ENCODE measurements at places on chromosomes 3 and 15.

DNA sequence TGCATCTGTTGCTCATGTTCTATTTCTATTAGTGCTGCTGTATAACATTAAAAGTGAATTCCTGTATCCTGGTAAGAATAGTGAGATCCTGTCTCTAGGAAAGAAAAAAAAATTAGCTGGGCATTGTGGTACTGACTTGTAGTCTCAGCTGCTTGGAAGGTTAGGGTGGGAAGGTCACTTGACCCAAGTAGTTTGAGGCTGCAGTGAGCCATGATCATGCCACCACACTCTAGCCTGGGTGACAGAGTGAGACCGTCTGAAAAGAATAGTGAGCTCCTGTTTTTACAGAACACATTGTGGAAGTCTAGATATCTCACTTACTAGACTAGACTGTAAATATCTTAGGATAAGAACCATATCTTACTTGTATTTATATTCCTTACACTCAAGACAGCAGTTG lies 4.6 kb downstream of the ATP11B start:
- DNase-seq, result no peak

DNA sequence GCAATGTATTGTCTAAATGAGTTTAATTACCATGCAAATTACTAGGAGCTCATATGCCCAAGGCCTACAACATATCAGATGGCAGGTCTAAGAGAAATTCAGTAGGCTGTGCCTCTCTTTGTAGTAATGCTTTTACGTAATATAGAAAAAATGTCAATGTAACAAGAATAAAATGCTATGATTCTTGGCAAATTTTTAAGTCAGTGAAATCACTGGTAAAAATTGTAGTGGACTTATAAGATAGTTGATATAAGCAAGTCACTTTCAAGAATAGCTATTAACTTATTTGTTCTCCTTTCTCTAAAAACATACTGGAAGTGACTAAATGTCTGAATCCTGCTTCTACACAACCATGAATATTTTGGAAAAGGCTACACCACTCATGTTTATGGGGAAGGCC lies 707.8 kb downstream of the TUSC7 start:
- DNase-seq, result no peak

DNA sequence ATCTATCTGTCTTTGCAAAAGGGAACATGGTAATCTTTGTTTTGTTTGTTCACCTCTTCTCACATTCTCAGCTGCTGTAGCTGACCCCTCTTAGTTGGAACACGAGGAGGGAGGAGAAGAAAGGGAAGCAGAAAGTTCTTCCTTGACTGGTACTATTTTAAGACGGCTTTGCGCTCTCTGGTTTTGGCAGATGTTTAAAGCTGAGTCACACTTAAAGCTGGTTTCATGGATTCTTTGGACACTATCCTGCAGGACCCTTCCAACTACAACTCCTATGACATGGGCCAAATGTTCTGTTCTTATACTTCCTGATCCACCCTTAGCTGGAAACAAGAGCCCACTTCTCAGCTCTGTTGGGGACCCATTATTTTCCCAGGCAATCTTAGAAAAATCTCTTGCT lies 40.6 kb upstream of the FXR1 start:
- no peak for DNase-seq

GRCh38 chr3:175601521-175601920 lies 742.4 kb downstream of the NAALADL2 start:
- DNase-seq, result no peak

DNA sequence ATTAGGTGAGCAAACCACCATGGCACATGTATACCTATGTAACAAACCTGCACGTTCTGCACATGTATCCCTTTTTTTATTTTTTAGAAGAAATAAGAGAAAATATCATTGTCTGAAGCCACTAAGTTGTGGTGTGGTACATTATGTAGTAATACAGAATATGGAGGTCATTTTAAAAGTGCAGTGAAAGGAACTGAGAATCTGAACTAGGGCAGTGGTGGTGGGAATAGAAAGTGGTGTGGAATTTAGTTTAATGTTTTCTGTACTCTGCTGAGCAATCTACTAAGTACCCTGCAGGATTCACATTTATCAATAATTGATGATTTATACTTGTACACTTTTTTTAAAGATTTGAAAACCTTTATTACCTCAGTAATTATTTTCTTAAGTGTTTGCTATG lies 283.5 kb downstream of the CHL1 start:
- DNase-seq, result no peak
